Neuronal stem cell (in vitro differentiated cells): ENCODE measurements at places on chromosomes 5 and 9.

- no peak for DNase-seq
Observed at GRCh38 chr9:108517651-108518365, 338.0 kb downstream of the ACTL7B start.

GRCh38 chr9:15485836-15486666 lies 24.7 kb downstream of the PSIP1 start:
- no peak for DNase-seq

DNA sequence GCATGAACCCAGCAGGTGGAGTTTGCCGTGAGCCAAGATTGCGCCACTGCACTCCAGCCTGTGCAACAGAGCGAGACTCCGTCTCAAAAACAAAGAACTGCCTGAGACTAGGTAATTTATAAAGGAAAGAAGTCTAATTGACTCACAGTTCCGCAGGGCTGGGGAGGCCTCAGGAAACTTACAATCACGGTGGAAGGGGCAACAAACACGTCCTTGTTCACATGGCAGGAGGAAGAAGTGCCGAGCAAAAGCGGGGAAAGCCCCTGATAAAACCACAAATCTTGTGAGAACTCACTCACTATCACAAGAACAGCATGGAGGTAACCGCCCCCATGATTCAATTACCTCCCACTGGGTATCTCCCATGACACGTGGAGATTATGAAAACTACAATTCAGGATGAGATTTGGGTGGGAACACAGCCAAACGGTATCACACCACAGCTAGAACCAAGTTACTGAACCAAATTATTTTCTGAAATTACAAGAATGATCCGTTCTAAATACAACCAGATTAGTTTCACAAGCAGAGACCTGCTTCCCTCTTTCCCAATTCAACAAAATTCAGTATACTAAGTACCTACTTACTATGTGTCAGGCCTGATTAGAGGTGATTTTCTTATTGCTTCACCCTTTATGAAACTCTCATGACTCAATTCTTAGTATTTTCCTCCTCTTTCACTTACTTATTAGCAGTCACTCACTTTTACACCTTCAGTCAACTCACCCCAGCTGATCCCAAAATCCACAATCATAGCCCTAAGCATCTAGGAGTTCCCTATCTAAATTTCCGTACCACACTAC lies 8.4 kb downstream of the UBTD2 start:
- no peak for DNase-seq

DNA sequence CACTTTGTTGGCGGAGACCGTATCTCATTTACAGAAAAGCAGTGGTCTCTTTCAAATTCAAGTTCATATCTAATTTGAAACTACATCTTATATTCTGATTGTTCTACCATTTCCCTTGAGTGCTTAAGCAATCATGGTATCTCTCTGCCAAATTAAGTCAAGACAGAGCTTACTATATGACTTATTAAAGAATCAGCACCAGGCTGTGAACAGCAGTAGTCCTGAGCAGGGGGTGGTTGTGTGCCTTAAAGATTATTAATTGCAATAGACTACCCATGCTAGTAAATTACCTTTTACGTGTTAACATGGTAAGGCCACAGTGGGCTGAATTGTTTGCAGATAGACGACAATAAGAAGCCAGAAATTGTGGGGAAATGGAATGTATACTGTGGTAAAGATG lies 21.5 kb downstream of the SNCAIP start:
- DNase-seq, result no peak

- no peak for DNase-seq
Observed at GRCh38 chr5:96432216-96433065, 607 bp downstream of the PCSK1 start.
